ENCODE measurements at places on chromosomes 1 and 21. TPM values are rescaled to one million over a fixed set of nuclear protein-coding genes. Genes with fewer than 3 reads are reported as not detected.

GRCh38 chr1:85681087-85681486 lies 27.1 kb downstream of the ZNHIT6 start:
- H3K36me3 ChIP-seq = peaks cover 15% of the 10 kb centered on the region
- H3K4me3 ChIP-seq = no peak overlapping the region
- no peak overlapping the region for H3K27ac ChIP-seq
- H3K27me3 ChIP-seq = no peaks in the 10 kb centered on the region
- no peaks in the 10 kb centered on the region for H3K4me1 ChIP-seq

DNA sequence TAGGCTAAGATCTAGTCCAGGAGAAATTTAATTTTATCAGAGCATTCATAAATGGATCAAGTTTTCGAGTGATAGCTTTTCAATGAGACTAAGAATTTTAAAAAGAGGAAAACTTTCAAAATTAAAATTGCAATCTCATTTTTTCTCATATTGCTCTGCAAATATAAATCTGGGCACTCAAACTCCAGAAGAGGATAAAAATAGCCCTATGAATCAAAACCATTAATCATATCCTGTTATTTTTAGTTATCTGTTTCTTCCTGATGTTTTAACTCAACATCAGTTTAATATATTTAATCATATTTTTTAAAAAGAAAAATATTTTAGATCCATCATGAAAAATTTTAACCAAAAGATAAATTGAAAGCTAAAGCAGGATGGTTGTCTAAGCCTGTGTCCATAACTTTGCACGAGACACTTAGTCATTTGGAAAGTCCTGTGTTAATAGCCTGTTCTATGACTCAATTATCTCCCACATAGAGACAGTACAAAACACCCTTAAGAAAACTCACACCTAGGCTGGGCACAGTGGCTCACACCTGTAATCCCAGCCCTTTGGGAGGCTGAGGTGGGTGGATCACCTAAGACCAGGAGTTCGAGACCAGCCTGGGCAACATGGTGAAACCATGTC lies 17.1 kb upstream of the PRRC2C start:
- H3K4me3 ChIP-seq = no peak overlapping the region
- no peaks in the 10 kb centered on the region for H3K27me3 ChIP-seq
- no peaks in the 10 kb centered on the region for H3K36me3 ChIP-seq
- DNase-seq = no peak

DNA sequence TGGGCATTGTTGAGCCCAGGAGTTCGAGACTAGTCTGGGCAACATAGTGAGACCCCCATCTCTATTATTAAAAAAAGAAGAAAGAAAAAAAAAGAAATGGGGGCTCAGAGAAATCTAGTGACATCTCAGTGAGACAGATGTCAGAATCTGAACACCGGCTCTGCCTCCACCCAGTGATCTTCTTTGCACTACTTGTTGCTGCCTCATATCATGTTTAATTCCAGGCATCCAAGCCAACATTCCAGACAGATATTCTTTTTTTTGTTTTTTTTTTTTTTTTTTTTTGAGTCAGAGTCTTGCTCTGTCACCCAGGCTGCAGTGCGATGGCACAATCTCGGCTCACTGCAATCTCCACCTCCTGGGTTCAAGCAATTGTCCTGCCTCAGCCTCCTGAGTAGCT lies 5.0 kb upstream of the ARL8A start:
- H3K4me1 ChIP-seq = peaks cover 13% of the 10 kb centered on the region
- no peaks in the 10 kb centered on the region for H3K36me3 ChIP-seq
- peaks cover 7% of the 10 kb centered on the region for H3K27me3 ChIP-seq
- no peak overlapping the region for H3K27ac ChIP-seq

DNA sequence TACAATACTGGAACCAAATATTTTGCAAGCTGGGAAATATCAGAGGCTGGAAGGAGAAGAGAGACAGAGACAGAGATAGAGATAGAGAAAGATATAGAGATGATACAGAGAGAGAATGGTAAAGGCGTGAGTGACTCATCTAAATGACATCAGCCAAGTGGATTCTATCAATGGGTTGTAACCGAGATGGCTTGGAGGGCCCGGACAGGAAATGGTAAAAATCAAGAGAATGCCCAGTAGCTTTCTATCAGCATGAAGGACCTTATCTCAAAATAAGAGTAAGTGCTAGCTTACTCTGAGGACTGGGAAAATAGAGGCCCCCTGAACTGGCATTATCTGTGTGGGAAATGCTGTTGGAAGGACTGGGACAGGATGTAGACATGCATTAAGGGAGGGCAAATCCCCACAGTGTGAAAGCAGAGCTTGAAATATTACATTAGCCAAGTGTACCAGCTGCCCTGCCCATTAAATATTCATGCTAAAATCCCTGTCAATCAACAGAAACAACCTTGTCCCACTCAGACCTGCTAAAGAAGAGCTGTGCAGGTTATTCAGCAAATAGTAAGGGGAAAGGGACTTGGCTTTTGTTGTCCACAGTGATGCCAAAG lies 76.6 kb upstream of the ZNF644 start:
- H3K4me3 ChIP-seq = no peak overlapping the region
- H3K4me1 ChIP-seq = peaks cover 26% of the 10 kb centered on the region
- H3K27me3 ChIP-seq = no peaks in the 10 kb centered on the region
- H3K27ac ChIP-seq = no peak overlapping the region

The VTCN1 gene
- 0.09 TPM for total RNA-seq

The IL6R gene
- total RNA-seq = 3.2 TPM

The TCHH gene
- total RNA-seq = 0.02 TPM

Measured in WTC11 (cell line).